ENCODE measurements at places on chromosomes 13 and 19.

DNA sequence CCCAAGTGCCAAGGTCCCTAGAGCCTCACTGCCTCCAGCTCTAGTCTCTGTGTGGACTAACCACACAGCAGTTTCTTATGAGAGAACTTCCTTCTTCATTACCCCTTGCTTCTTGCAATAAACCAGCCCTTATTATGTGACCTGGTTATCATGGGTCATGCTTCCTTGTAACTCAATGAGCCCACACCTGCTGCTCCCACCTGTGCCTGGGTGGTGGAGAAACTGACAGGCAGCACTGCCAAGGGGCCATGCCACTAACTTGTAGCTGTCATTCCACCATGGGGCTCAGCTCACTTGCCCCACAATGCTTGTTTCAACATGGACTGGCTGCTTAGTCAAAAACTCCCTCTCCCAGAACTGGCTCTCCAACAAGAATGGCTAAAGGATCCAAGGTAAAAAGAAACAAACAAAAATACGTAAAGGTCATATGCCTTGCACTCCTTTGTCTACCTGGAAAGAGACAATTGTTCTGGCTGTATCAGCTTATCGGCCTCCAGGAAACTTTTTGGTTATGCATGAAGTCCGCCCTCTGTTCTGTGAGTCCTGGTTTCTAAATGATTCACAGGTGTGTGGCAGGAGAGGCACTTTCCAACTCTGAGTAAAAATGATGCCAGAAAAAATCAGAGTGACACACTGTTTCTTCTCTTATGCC, 446.4 kb downstream of the COG6 start:
- no peak for DNase-seq

GRCh38 chr19:49441960-49442350, 628 bp upstream of the SLC17A7 start:
- DNase-seq, result no peak

DNA sequence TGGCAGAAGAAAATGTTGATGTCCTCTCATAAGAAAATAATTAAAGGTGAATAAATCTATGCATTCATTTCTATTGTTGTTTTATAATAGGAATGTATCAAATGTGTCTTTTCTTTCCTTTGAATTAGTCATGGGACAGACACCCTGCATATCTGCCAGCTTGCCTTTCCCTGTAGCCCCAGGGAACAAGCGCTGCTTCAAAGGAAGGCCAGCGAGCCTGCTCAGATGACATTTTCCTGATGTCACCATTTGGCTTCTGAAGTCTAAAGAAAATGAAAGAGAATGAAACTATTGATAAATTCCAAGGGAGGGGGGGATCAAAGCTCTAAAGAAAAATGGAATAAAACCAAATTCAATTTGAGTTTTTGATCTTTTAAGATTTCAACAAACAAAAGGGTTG, 574.8 kb downstream of the IRS2 start:
- no peak for DNase-seq

GRCh38 chr19:5612891-5613865, 9.4 kb downstream of the SAFB2 start:
- DNase-seq, result no peak

GRCh38 chr13:100460266-100460665, 128.3 kb downstream of the GGACT start:
- no peak for DNase-seq

GRCh38 chr19:42627916-42628315, 33.2 kb upstream of the CEACAM8 start:
- DNase-seq, result no peak
